ENCODE measurements at places on chromosomes 1 and 21.

GRCh38 chr1:116020668-116021272, 44.5 kb downstream of the SLC22A15 start:
- DNase-seq, result peak; percentile 25

- DNase-seq, result no peak
These were observed 144.2 kb downstream of the KCNK2 start for GRCh38 chr1:215226757-215227156.

DNA sequence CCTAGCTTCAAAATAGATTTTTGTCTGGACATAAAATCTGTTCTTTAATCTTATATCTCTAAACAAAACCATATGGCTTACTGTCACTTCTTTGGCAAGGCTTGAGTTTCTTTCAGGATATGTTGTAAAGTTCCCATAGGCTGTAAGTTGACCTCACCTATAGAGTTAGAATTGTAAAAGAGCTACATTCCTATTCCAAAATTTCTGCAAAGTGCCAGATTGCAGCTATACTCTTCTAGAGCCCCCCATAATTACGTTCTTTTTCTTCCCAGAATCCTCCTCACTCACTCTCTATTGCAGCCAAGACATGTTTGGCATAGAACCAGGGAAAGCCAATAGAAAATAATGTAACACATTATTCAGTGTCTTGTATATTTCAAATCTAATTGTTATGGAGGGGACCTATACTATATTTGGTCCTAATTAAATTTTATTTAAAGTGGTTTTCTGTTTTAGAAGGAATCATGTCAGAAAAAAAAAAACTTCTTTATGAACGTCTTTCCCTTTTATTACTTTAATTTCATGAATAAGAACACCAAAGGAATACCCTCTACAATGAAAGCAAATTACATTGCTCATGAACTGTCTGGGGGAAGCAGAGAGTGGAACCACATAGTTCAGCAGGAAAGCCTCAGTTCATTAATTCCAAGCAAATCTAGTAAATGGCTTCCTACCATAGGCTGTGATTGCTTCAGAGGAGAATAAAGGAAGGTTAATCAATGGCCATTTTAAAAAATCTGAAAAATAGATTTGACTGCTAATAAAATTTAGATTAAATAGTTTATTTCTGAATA, 22.3 kb downstream of the CTTNBP2NL start:
- no peak for DNase-seq

DNA sequence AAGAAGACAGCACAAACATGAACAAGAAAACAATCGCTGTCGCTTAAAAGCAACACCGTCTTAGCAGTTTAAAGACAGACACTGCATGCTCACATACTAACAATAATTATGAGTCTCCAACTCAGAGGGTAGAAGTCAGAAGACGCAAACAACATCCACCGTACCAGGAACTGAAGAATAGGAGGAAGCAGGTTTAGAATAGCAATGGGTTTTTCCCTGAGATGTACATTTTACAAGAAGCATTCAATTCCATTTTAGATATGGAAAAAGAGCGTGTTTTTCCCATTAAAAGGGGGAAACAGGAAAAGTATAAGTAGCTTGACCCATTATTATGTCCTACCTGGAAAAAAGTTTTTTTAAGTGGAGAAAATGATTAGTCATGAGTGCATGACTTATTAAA, 34.5 kb upstream of the KCNE1 start:
- no peak for DNase-seq

GRCh38 chr1:236850077-236850979, 55.2 kb downstream of the MTR start:
- DNase-seq, result no peak
